ENCODE measurements at places on chromosomes 6 and 20.

DNA sequence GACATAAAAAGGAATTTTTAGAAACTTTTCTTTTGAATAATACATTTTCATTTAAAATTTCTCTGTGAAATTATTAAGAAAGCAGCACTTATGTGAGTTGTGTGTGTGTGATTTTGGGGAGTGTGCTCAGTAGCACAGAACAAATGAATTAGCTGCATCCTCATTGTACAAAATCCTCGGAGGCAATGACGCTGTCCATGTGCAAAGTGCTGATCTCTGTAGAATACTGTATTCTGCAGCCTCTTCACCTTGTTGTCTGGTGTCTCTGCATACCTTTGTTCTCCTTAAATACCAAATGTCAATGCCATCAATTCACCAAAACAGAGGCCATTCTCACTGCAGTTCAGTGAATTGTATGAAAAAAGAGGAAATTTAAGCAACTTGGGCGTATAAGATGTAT lies 838.4 kb downstream of the QKI start:
- DNase-seq, result no peak

DNA sequence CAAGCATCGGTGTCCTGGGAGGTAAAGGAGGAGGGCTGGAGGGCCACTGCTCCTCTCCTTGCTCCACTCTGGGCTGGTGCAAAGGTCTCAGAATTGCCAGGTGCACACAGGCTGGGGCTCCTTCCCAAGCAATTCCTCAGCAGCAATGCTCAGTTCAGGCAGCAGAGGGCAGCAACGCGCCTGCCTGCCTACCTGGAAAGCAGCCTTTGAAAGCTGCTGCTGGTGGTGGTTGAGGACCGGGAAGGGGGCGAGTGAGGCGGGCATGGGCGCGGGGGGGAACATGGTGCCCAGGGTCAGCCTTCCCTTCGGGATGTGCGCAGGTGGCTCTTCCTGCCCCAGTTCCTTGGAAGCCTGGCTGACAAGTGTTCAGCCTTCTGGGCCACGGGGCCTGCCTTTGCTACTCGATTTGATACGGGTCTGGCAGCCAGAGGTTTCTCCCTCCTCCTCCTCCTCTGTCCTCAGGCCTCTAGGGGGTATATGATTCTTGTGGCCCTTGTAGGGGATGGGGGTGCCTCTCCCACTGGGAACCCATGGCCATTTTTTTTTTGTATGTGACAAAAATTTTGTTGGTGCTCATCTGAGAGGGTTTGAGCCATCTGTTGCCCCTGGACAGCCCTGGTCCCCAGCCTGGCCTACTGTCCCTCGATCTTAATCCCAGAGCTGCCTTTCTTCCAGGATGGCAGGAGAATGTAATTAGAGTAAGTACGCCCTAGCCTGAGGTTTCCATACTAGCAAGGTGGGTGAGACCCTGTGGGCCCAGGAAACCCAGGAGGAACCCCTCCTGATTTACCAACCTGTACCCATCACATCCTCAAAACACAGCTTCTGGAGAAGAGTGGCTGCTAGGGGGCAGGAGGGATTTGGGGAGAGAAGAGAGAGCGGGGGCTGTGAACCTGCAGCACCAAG lies 20.1 kb downstream of the MRPS18A start:
- peak; percentile 66 for DNase-seq

- no peak for DNase-seq
Observed at GRCh38 chr6:19643287-19643686, 193.9 kb upstream of the ID4 start.

GRCh38 chr6:148244217-148244935 lies 98.3 kb upstream of the SASH1 start:
- no peak for DNase-seq

GRCh38 chr20:63686492-63687321 lies 9.7 kb upstream of the TNFRSF6B start:
- peak; percentile 26 for DNase-seq

- no peak for DNase-seq
Observed at GRCh38 chr6:6635291-6635690, 46.8 kb downstream of the LY86 start.

DNA sequence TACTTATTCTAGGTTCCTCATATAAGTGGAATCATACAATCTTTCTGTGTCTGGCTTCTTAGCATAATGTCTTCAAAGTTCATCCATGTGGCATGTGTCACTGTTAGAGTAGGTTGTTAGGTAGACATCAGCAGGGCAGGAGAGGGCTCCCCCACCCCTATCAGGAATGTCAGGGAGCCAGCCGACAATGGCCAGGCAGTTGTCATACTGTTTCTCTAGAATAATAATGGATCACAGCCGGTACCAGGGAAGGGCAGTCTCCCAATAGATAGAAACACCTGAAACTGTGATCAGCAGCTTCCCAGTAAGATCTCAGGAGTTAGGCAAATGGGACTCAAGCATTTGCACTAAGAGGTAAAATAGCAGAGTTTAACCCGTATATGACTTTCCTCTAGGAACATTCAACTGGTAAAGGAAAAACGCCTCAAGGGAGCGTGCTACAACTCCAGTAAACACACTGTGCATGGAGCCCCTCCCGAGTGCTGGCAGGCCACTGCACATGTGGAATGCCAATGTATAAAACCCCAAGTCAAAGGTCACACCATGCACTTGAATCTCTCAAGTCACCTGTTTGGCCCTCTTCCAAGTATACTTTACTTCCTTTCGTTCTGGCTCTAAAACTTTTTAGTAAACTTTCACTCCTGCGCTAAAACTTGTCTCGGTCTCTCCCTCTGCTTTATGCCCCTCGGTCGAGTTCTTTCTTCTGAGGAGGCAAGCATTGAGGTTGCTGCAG lies 29.8 kb upstream of the SIRT5 start:
- no peak for DNase-seq

DNA sequence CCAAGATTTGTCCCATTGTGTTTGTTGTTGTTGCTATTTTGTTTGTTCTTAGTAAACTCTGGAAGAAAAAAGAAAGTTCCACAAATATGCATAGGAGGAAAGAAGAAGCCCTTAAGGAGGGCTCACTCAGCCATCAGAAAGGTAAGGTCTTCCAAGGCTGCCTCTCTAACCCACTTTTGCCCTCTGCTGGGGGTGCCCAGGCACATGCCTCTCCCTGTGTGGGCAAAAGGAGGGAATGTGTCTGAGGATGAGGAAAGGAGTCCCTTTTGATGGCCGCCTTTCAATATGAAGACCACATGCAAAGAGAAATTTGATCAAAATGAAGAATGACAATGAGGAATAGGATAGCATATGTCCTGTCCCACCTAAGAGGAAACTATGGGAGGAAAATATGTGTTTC lies 248.2 kb upstream of the POU3F2 start:
- no peak for DNase-seq

GRCh38 chr20:18909254-18909653 lies 95.7 kb downstream of the SCP2D1 start:
- no peak for DNase-seq

DNA sequence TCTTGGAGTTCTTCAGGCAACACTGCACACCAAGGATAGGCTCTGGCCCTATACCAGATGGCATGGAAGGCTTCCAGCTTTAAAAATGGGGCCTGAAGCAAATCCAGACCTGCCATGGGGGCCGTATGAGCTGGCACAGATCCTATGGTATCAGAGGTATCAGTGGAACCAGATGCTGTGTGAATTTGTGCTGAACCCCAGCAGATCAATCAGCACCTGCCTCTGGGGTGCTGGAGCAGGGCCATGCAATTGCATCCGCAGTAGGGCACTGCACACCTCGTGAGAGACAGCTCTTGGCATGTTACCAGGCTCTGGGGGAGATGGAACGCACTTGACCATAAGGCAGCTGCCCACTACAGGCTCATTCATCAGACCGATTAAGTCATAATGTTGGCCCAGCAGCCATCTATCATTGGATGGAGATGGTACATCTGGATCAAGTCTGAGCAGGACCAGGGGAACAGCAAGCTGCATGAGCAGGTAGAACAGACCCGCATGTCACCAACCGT lies 221.5 kb downstream of the MYLK4 start:
- DNase-seq, result no peak

DNA sequence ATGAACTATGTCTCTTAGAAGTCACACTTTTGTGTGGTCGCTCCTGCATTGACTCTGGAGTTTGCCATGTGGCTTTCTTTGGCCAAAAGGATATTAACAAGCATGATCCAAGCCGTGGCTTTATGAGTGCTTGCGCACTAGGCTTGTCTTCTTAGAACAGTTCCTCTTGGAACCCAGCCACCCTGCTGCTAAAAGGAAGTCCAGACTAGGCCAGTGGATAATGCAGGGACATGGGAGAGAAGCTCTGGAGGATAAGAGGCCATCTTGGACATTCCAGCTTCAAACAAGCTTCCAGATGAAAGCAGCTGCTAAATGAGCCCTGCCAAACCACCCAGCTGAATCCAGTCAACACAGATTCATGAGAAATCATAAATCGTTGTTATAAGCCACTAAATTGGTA lies 346.4 kb downstream of the CDC5L start:
- DNase-seq, result no peak

DNA sequence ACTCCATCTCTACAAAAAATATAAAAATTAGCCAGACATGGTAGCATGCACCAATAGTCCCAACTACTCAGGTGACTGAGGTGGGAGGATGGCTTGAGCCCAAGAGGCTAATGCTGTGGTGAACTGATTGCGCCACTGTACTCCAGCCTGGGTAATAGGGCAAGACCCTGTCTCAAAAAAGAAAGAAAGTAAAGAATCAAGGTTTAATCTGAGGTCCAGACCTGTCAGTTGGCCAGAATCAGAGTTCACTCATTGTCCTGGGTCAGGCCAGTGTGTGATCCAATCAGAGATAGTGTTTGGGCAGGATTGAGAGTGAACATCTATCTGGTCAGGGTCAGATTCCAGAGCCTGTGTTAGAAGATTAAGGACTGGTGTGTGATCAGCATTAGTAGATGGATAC lies 15.5 kb downstream of the TMEM63B start:
- DNase-seq, result no peak

DNA sequence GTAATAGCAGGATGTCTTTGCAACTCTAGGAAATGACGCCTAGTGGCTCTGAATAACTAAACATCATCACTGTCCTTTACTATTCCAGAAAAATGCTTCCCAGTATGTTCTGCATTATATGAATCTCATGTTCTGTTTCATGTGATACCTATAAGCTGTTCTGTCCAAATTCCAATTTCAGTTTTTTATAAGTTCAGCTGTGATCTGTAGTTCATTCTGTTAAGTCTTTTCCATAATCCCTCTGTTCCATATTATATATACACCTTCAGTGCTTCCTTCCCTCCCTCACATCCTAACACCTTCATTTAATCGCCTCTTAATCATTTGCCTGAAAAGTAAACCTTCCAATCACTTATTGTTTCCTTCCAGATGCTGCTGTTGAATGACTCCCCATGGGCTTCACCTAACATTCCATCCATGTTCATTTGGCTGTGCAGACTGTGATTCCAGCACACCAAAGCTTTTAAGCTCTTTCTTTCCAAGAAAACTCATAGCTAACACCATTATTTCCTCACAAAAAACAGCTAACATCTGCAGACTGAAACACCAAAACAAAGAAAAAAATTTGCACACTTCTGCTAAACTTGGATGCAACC lies 18.6 kb downstream of the HMGCLL1 start:
- no peak for DNase-seq

- DNase-seq, result no peak
Observed at GRCh38 chr6:37812841-37813240, 6.7 kb upstream of the ZFAND3 start.

GRCh38 chr20:11063444-11063843 lies 389.6 kb upstream of the JAG1 start:
- no peak for DNase-seq

DNA sequence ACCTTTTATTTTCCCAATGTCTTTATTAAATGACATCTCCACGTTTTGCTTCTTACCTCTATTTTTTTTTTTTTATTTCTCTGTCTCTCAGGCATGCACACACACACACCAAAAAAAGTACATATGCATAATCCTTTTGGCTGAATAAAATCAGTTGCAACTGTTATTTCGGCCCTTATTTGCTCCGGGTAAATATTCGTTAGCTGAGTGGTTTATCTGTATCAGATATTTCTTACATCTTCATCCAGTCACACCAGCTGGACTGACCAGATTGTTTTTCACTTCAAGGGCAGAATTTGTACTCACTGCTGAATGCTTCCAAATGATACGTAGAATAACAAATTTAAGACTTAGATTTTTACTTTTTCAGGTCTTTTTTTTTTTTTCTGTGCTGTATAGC lies 45.5 kb downstream of the PTPN1 start:
- no peak for DNase-seq

GRCh38 chr6:2021713-2022125 lies 223.7 kb downstream of the GMDS start:
- no peak for DNase-seq

DNA sequence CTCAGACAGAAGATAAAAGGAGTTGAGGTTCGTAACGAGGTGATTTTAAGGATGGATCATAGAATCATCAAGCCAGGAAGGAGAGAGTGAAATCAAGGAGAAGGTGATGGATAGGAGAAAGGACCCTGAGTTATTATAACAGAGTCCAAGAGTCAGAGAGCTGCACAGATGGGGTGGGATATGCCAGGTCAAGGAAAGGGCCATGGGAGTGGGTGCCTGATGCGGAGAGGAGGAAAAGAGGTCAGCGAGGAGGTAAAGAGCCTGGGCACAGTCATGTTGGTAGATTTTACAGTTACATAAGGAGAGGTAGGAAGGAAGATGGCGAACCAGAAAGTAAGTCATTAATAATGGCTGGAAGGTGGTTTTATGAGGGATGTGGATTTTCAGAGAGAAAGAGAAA lies 114.9 kb downstream of the LAMA2 start:
- no peak for DNase-seq

GRCh38 chr6:81624453-81624852 lies 128.0 kb downstream of the TENT5A start:
- DNase-seq, result no peak

DNA sequence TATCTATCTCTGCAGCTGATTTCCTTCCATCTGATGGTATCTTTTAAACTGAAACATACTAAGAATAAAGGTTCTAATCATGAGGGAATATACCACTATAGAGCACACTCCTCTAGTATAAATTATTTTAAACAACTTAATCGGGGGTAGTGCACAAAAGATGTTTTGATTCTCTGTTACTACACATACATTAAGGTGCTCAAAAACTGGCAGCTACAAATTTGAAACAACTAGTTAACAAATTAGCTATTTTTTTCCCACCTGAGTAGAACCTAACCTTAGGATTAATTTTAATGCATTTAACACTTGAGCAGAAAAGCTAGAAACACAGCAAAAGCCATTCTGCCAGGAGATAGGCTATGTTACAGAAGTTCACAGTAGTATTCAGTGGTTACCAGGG lies 23.0 kb downstream of the CCNC start:
- DNase-seq, result no peak

- no peak for DNase-seq
Observed at GRCh38 chr20:56628015-56628872, 862 bp upstream of the TFAP2C start.

- no peak for DNase-seq
Observed at GRCh38 chr6:154632119-154632518, 101.1 kb upstream of the SCAF8 start.

GRCh38 chr6:137193256-137194070 lies 20.0 kb upstream of the IL22RA2 start:
- DNase-seq, result no peak

Data from stimulated activated CD8-positive, alpha-beta memory T cell treated with anti-CD3 and anti-CD28 coated beads, Interleukin-4, amount 100 ng/mL, for 4 hours (primary cell).